T-cell (primary cell): ENCODE measurements at places on chromosomes 4 and X.

DNA sequence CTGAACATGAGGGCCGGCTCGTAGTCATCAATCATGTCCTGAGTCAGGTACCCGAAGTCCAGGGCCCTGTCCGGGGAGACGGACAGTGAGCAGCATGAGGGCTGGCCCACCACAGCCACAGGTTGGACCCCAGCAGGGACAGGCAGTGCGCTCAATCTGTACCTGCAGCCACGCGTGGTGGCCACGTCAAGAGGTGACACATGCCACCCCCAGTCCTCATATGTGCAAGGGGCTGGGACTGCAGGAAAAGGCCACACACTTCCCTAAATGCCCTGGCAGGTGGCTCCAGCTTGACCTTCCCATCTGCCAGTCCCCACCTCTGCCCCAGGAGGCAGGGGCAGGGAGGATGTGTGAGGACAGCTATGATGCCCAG, 73.8 kb upstream of the MXD4 start:
- no peak for DNase-seq

- DNase-seq, result no peak
These were observed 83.3 kb downstream of the CLDN34 start for GRCh38 chrX:10050481-10050880.

DNA sequence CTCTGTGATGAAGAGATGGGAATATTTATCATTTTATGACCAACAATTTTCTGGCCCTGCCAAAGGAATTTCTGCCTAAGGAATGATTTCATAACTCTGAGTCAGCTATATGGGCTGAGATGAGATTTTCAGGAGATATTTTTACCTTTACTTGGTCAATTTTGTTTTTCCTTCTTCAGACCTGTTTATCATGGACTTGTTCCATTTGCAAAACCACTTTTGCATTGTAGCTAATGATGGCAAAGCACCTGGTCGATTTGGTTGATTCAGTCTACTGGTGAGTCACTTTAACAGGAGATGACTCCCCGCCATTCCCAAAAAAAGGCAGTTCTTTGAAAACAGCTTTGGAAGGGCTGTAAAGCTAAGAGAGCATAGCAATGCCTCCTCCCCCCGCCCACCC, 53.3 kb downstream of the TEX13A start:
- no peak for DNase-seq

DNA sequence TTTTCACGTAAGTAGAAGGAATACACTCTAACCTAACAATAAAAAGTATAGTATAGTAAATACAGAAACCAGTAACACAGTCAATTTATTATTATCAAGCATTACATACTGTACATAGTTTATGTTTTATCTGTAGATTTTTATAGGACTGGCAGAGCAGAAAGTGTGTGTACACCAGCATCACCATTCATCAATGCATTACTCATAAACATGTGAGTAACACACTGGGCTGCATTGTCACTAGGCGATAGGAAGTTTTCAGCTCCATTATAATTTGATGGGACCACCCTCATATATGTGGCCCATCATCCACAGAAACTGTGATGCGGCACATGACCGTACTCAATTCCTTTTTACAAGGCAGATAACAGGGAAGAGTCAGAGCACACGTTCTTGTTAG, 137.8 kb upstream of the RBPJ start:
- DNase-seq, result no peak

GRCh38 chr4:67483868-67484602, 61.3 kb downstream of the CENPC start:
- DNase-seq, result no peak

DNA sequence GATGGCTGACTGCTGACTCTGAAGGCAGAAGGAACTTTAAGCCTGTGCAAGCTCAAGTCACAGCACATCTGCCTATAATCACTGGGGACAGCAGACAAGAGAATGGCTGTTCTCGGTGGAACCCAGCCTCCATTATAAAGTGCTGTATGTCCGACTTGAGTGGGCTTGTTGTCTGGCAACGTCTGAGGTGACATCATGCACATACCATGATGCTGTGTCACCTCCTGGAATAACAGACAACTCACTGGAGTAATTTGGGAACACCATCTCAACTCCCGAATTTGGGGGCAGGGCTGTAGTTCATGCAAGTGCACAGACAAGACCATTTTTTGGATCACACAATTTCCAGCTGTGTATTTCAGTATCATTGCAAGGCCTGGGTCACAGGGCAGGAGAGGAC, 59.8 kb upstream of the GPM6B start:
- no peak for DNase-seq

GRCh38 chrX:129693354-129693753, 38.6 kb upstream of the APLN start:
- no peak for DNase-seq

- no peak for DNase-seq
These were observed 102.3 kb upstream of the MTM1 start for GRCh38 chrX:150465881-150466775.

DNA sequence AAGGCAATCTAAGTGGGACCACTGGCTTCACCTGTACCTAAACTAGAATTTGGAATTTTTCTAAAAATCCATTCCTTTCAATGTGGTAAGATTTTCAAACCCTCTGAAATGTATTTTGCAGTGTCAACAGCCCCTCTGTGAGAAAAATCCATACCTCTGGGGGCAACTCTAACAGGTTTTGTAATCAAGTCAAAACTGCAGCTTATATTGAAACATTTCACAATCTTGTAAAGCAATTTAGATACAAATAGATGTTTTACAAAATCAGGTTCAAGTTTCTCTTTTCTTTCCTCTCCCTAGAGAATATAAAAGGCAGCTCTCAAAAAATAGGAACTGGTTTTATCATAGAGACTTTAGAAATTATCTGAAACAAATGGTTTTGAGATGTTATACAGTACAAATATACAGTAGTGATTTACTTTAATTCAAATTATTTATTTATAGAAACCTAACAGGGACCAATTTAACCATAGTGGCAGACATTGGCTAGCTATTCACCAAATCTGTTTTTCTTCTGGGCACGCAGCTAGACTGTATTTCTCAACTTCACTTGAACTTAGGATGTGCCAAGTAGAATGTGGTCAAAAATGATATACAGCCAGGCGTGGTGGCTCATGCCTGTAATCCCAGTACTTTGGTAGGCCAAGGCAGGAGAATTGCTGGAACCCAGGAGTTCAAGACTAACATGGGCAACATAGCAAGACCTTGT, 36.3 kb upstream of the SPINK2 start:
- DNase-seq, result no peak

- no peak for DNase-seq
These were observed 14.1 kb downstream of the MFAP3L start for GRCh38 chr4:170011921-170012628.

GRCh38 chr4:25809996-25810395, 52.8 kb downstream of the SEL1L3 start:
- DNase-seq, result no peak

GRCh38 chr4:73917081-73917501, 47.9 kb downstream of the CXCL1 start:
- DNase-seq, result no peak

- DNase-seq, result no peak
These were observed 16.8 kb downstream of the CNOT6L start for GRCh38 chr4:77802402-77802801.

- no peak for DNase-seq
These were observed 133.0 kb downstream of the PARM1 start for GRCh38 chr4:75065909-75066308.

GRCh38 chr4:41221850-41222645, 7.7 kb upstream of the APBB2 start:
- DNase-seq, result no peak

DNA sequence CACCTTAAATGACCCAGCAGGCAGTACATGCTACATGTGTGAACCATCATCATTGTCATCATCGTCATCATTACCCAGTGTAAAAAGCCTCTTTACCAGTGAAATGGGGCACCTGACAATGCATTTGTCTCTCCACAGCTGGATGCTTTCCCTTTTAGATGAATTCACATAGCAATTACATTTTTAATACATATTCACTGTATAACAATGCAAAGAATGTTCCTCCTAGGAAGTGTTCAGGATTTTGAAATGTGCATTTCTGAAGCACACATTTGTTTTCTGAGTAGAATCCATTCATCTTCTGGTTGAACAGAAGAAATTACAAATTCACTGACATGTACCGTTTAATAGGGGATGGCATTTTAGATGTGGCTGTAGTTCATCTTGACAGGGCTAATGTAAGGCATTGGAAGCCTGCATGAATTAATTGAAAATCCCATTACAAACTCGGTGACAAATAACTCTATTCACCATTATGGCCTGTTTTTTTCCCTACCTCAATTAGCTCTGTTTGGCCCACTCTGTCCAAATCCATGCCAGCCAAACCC, 111.1 kb downstream of the SH3RF1 start:
- no peak for DNase-seq

DNA sequence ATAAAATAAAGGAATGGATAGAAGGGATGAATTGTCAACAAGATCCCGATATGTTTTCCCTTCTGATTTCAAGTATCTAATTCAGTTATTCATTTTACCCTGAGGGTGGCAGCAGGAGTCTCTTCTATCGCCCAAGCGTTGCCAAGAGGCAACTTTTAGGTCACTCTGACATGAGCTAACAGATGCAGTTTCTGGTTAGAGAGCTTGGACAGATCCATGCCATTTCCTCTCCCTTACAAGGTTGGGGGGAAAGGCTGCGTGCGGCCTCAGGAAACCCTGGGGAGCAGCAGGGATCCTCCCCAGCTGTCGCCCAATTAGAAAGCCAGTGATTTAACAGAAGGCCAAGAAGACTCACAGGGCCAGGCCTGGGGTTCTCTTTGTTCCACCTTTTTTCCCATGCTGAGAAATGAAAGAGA, 35.3 kb upstream of the WAS start:
- peak; percentile 21 for DNase-seq

- DNase-seq, result no peak
These were observed 25.2 kb downstream of the MANBA start for GRCh38 chr4:102735582-102735981.

DNA sequence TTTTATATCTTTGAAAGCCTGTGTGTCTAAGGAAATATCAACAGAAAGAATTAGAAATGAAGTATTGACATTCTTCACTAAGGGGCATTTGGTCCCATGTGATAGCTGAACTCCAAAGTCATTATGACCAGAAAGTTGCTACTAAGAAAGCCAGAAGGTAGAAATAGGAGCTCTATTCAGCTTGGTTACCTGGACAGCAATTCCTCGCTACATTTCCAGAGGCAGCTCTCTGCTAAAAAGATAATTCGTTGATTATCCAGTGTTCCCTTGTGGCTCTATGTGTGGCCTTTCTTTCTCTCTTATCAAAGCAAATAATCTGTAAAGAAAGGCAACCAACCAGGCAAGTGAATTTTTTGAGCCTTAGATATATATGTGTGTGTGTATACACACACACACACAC, 341.3 kb downstream of the ADGRL3 start:
- no peak for DNase-seq

GRCh38 chrX:9767375-9767774, 1.7 kb upstream of the GPR143 start:
- DNase-seq, result no peak

DNA sequence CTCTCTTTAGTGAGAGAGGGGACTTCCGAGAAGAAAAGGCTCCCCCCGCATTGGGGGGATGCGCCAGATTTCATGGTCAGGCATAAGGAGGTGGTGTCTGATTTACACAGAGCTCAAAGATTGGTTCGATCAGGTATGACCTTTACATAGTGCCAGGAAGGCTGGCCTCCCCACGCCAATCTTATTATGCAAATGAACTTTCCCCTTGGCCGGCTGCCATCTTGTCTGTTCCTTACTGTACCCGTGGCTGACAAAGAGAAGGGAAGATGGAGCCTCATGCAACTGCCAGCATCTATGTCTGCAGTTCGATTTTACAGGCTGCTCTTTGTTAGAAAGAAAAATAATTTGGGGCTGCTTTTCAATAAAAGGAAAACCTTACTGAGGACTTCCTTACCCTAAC, 197.2 kb downstream of the GPM6A start:
- no peak for DNase-seq

- no peak for DNase-seq
These were observed 516.0 kb downstream of the PCDH7 start for GRCh38 chr4:31236020-31236638.

- no peak for DNase-seq
These were observed 26.0 kb downstream of the AMTN start for GRCh38 chr4:70544279-70544868.

DNA sequence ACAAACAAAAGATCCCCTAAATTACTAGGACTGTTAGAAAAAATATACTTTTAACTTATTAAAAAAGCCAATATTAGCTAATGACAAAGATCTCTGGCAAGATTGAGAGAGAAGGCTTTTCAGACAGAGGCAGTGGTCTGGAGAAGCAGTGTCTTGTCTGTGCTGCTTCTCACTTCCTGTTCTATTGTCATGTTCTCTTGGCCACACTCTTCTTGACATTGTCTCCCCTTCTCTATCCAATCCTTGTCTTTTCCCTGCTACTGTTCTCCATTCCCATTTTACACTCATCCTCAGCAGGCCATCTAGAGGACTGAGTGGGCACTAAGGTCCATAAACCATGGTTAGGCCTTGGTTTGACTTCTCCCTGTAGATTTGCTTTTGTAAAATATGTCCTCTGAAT, 14.0 kb upstream of the TAPT1 start:
- DNase-seq, result no peak

DNA sequence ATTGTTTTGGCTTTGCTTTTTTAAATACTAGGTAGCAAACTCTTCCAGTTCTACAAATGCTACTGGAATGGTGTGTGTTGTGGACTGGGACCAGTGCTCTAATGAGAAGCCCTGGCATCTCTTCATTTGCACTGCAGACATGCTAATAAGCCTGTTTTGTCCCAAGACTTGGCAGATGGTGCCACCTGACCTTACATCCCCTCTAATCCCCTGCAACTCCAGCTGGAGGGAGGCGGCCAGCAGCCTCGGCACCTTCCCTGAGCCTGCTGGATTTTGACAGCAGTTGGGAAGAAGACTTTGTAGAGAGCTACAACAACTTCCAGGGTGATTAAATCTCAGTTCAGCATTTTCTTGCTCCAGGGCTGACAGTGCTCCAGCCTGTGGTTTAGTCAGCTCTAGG, 200.0 kb downstream of the DCLK2 start:
- no peak for DNase-seq

DNA sequence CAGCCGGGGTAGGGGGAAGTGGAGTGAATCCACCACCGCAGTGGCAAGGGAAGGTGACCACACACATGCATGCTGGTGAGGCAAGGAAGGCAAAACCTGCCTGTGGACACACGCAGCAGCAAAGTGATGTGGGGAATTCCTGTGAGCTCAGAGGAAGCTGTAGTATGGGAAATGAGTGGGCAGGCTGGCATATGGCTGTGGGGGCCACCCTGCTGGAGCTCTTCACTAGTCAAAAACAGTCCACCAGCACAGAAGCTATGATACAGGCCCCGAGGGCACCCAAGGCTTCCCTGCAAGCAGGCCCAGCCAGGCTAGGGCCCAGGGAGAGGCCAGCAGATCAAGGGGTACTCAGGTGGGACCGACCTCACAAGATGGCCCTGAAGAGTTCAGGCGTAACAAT, 239.1 kb downstream of the CHM start:
- no peak for DNase-seq
